M059J (cell line): ENCODE measurements at places on chromosomes 1 and 21. TPM values are rescaled to one million over a fixed set of nuclear protein-coding genes. Genes with fewer than 3 reads are reported as not detected.

DNA sequence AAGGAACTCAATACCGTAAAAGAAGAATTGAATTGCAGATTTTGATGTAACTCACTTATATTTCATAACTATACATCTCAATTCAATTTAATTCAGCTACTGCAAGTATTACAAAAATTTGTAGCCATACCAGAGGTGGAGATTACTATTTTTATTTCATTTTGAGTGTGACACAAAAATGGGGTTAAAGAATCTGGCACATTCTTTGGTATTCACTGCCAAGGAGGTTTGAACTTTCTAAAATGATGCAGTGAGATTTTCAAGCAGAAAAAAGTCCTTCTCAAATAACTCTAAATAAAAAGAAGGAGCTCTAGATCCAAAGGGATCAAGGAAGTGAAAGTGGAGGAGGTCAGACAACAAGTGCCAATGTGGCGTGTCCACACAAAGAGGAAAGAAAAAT lies 569.0 kb downstream of the DPYD start:
- DNase-seq, result no peak

GRCh38 chr1:27858949-27859576 lies 13.3 kb upstream of the THEMIS2 start:
- DNase-seq, result no peak

GRCh38 chr1:54275349-54275748 lies 75.4 kb downstream of the MRPL37 start:
- DNase-seq, result peak; percentile 77

- DNase-seq, result peak; percentile 94
These were observed 132.3 kb downstream of the URB2 start for GRCh38 chr1:229758101-229759036.

GRCh38 chr1:241269116-241269515 lies 87.9 kb downstream of the RGS7 start:
- DNase-seq, result peak; percentile 25

DNA sequence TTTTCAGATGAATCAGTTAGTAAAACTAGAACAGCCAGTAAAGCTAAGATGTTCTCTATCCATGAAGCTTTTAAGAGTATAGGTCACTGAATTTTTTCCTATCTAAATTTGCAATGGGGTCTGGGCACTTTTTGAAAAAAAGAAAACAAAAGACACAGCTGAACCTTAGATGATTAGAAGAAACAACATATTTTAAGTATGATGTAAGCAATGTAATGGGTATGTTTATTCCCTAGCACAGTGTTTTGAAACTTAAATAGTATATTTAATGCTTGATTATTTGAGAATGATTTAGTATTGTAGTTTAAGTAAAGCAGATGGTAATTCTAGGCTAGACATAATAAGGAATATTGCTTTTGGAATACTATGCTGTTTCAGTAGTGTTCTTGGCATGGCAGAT lies 36.2 kb downstream of the KCTD3 start:
- DNase-seq, result no peak

DNA sequence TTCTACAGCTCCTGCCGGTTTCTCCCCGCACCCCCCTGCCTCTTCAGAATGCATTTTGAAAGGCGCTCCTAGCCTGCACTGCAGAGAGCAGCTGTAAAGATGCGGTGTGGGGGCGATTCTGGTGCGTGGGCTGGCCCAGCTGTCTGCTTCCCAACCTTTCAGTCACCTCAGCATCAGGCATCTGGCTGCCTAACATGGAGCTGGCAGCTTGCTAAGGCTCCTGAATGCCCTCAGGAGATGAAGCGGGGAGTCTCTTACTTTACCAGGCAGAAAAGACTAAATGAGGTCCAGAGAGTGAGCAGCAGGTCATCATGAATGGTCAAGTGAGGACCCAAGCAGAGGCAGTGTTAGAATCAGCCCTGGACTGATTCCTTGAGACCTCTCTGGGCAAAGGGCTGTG lies 8.7 kb downstream of the IER5 start:
- DNase-seq, result peak; percentile 55

GRCh38 chr21:26032263-26032662 lies 138.3 kb downstream of the APP start:
- DNase-seq, result peak; percentile 13

DNA sequence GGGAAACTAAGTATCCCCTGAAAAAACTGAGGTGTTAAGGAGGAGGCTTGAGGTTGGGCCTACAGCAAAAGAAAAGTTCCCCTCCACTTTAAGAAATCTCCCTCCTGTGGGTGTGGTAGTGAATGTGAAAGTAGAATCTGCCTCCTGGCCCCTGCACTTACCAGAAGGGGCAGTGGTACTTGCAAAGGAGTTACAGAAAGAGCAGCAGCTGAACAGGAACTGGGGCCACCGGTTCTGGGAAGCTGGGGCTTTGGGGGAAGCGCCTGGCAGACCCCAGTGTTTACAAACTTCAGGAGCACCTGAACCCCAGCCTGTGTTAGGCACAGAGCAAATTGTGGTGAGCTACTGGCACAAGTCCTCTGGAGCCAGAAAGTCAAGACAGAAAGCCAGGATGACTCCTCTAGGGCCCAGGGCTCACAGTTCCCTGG lies 250.2 kb upstream of the FGGY start:
- DNase-seq, result peak; percentile 30

DNA sequence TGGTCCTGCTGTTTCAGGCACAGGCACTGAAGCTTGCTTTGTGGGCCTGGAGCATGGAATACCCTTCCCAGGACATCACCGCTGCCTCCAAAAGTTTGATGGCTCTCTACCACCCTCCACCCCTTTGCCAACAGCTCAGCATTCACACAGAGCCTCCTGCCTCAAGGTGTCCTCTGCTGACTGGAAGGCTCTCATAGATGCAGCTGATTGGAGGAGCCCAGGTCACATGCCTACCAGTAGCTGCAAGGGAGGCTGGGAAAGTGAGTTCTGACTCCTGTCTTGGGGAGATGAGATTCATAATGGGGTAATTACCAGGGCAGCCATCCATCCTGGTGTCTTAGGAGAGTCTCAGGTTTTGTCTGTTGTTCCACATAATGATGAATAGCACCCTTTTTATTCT lies 124.8 kb upstream of the GRIK3 start:
- DNase-seq, result no peak

- DNase-seq, result no peak
These were observed 124.3 kb downstream of the TRABD2B start for GRCh38 chr1:47872886-47873285.

DNA sequence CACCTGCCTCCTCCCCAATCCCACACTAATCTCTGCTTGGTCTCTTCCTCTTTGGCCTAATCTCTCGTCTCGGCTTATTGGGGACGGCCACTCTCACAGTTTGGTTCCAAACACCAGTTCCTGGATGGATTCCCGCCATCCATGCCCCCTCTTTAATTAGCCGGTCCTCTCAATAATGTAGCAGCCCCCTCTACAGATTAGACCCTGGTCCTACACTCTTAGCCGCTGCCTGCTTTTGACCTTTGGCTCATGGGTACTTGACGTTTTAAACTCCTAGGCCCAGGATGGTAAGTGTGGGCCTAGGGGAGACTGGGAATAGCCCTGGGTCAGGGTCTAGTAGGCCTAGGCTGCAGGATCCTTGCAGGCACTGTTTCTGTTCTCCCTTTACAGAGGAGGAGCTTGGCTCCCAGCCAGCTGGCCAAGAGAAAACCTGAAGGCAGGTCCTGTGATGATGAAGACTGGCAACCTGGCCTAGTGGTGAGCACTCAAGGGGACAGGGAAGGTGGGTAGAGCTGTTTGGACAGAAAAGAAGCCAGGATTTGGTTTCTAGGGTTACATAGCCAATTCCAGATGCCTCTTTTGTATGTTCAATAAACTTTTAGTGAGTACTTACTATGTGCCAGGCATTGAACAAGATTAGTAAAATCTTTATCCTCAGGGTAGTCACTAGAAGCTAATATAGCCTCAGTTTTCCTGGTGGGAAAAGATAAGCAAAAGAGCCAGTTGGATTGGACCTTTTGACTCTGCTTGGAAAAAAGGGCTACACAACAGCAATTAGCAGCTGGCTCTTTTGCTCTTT lies 758 bp downstream of the RAD54L start:
- peak; percentile 72 for DNase-seq

- DNase-seq, result no peak
These were observed 80.9 kb downstream of the RNF220 start for GRCh38 chr1:44485934-44486460.

GRCh38 chr1:153682730-153683129 lies 4.2 kb downstream of the NPR1 start:
- DNase-seq, result no peak

GRCh38 chr1:209105701-209106100 lies 477.8 kb upstream of the CAMK1G start:
- peak; percentile 8 for DNase-seq

GRCh38 chr1:237507005-237507404 lies 383.7 kb downstream of the ZP4 start:
- no peak for DNase-seq

DNA sequence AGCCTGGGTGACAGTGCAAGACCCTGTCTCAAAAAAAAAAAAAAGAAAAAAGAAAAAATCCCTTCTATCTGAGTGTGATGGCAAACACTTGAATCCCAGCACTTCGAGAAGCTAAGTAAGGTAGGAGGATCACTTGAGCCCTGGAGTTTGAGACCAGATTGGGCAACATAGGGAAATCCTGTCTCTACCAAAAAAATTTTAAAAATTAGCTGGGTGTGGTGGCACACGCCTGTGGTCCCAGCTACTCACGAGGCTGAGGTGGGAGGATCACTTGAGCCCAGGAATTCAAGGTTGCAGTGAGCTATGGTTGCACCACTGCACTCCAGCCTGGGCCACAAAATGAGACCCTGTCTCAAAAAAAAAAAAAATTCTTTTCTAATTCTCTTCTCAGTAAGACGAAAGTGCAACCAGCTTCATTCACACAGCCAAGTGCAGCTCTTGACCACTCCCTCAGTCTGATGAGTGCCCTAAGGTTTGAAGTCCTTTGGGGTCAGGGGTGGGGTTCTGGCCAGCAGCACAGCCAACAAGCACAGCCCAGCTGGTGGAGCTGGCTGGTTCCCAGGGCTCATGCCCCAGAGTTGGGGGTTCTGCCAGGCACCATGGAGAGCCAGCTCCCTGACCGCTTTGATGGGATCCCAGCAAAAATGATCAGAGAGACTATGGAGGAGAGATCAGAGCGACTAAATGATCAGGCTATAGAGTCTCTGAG lies 8.0 kb downstream of the SLC2A5 start:
- peak; percentile 48 for DNase-seq

DNA sequence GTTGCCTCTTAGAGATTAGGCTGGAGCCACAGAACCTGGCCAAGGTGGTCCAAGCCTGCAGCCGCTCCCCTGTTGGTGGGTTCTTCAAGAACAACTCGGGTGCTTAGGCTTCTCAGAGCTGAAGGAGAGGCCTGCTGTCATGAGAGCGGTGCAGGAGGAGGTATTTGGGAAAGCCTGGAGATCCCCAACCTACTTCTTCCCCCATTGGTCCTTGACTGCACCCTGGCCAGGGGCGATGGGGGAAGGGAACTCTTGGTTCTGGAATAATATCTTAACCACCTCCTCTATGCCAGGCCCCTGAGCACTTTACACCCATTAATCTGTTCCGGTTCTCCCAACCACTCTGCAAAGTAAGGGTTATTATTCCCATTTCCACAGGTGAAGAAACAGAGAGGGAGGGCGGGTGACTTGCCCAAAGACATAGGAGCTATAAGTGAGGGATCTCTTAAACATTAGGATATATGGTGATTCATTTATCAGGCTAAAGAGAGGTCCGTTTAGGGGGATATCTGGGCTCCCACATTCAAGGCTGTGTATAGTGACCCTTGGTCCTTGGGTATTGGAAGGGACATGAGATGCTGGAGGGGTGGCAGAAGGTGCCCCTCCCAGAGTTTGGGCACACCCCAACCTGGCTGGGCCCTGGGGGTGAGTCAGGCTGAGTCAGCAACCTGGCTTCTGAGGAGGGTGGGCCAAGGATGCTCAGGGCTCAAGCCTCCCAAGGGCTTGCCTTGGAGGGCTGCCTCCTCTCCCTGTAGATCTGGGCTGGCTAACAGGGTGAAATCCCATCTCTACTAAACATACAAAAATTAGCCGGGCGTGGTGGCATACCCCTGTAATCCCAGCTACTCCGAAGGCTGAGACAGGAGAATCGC lies 5.2 kb downstream of the TRNP1 start:
- DNase-seq, result peak; percentile 68

DNA sequence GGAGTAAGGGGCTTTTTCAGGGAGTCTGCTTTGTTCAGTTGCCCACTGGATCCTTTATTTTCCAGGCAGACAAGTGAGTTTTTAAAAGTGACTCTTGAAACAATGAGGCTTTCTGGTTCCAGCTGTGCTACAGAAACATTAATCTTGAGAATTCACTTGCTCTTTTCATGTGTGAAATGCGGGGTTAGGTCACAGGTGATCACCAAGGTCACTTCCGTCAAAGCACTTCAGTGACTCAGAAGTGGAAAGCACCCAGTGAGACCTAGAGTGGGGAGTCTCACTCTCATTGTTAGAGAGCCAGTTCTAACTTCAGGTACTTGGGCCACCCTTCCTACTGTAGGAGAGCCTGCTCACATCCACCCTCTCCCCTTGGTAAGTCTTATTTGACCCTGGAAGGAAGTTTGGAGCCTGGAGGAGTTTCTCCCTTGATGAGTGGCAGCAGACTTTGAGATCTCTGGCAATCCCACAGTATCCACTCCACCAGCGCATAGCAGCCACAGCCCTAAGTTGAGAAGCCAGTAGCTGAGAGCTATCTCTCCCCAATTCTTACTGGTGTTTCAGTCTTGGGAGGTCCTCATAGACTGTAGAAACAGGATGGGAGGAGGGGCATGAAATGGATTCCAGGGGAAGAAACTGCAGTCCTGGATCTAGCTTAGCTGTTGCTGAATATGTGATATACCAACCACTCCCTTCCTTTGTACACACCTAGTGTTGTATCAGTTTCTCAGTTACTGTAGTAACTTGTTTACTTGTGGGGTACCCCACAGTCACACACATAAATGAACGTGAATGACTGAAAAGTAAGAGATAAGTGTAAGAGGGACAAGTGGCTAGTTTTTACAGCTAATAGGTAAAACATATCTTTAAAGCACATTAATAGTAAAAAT lies 3.1 kb downstream of the TACSTD2 start:
- DNase-seq, result peak; percentile 44

- DNase-seq, result no peak
These were observed 53.0 kb downstream of the SPAG17 start for GRCh38 chr1:118132000-118132399.

- DNase-seq, result no peak
These were observed 36.7 kb upstream of the LHX4 start for GRCh38 chr1:180193141-180194047.

GRCh38 chr1:11610629-11611180 lies 43.5 kb downstream of the FBXO2 start:
- no peak for DNase-seq

- peak; percentile 85 for DNase-seq
These were observed 28.7 kb downstream of the RSPH1 start for GRCh38 chr21:42467140-42467983.

The BMP8B gene
- total RNA-seq, result 0.12 and 0.15 TPM in 2 replicates

The PRKCZ gene
- total RNA-seq, result 0.44 TPM in 1 of 2 replicates, not detected in the other

The SZRD1 gene
- total RNA-seq, result 91.1 and 125 TPM in 2 replicates

The SLC1A7 gene
- total RNA-seq, result 0.25 TPM in 1 of 2 replicates, not detected in the other

The LRRC39 gene
- 0.07 and 0.20 TPM in 2 replicates for total RNA-seq

The SDC3 gene
- 17.1 and 49.2 TPM in 2 replicates for total RNA-seq

The OR2L8 gene
- not detected in 2 replicates for total RNA-seq

The LINGO4 gene
- not detected in 2 replicates for total RNA-seq

The TGFB2 gene
- total RNA-seq, result 50.4 and 74.2 TPM in 2 replicates

The LCE2C gene
- total RNA-seq, result not detected in 2 replicates

The SMYD2 gene
- total RNA-seq, result 70.9 and 78.8 TPM in 2 replicates
